ENCODE measurements at places on chromosomes 13 and 19. TPM values are rescaled to one million over a fixed set of nuclear protein-coding genes. Genes with fewer than 3 reads are reported as not detected.
A peak's percentile ranks its signal among the peaks of the same experiment; 100 is the strongest.

DNA sequence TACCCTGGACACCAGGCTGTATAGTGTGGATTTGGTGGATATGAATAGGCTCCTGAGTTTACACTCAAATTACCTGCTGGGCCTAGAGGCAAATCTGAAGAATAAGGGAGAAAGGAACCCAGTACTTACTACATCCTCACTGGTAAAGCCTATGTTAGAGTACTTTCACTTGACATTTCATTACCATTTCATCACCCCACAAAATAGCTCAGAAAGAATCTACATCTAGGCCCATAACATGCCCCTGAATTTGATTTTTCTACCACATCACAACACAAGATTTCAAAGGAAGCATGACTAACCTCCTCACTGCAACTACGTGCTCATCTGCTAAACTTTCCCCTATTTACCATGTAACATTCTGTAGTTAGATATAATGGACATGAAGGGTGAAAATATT lies 43.3 kb downstream of the VWA8 start:
- H3K27ac ChIP-seq, result no peak overlapping the region
- H3K4me3 ChIP-seq, result no peak overlapping the region
- no peak for DNase-seq
- no peaks in the 10 kb centered on the region for H3K36me3 ChIP-seq
- no peaks in the 10 kb centered on the region for H3K27me3 ChIP-seq

ZNF681 gene
- 2.7 TPM for total RNA-seq

DNA sequence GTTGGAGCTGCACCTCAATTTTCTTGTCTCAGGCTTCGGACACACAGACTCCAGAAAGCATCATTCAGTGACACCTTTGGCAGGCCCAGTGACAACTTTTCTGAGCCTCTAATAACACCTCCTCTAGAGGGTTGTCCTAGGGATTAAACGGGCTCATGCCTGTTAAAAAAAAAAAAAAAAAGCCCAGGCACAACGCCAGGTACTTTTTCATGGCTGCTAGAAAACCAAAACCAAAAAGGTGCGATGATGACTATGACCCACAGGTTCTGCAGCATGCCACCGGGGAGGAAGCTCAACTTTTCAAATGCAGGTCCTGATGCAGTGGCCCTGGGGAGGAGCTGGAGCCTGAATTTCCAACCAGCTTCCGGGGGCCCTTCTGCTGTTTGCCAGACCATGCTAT lies 184.2 kb downstream of the ABCC4 start:
- no peaks in the 10 kb centered on the region for H3K4me1 ChIP-seq
- H3K4me3 ChIP-seq, result no peak overlapping the region
- no peaks in the 10 kb centered on the region for H3K27me3 ChIP-seq
- no peak overlapping the region for H3K27ac ChIP-seq

BICRA gene
- 7.8 TPM for total RNA-seq

DCLK1 gene
- 0.04 TPM for total RNA-seq

ZNF567 gene
- total RNA-seq, result 4.5 TPM

DNA sequence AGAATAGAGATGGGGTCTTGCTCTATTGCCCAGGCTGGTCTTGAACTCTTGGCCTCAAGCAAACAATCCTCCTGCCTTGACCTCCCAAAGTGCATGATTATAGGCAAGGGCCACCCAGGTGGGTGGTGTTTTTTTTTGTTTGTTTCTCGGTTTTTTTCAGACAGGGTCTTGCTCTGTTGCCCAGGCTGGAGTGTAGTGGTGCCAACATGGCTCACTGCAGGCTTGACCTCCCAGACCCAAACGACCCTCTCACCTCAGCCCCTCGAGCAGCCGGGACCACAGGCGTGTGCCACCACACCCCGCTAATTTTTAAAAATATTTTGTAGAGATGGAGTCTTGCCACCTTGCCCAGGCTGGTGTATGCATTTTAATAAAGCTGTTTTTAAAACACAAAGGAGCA lies 14.9 kb downstream of the GRTP1 start:
- no peaks in the 10 kb centered on the region for H3K4me1 ChIP-seq
- no peak for DNase-seq
- H3K4me3 ChIP-seq, result no peak overlapping the region

KLK2 gene
- total RNA-seq, result not detected

RPS19 gene
- 1,651 TPM for total RNA-seq

TPTE2 gene
- total RNA-seq, result 0.24 TPM

DNA sequence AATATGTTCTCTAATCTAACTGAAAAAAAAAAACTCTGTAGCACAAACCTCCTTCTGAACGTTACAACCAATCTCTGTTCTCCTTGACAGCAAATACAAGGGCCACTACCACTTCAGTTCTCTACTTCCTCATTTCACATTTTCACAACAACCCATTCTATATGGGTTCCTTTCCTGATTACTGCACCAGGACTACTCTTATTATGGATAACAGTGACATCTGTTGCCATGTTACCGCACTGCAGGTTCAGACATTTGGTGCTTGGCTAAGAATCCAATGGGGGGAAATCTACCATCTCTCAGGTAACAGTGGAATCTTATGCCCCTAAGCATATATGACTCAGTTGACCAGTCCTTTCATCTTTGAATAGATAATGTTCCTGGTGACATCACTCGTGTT lies 11.6 kb upstream of the FPR3 start:
- no peaks in the 10 kb centered on the region for H3K4me1 ChIP-seq
- no peak overlapping the region for H3K27ac ChIP-seq
- no peaks in the 10 kb centered on the region for H3K27me3 ChIP-seq
- peak; percentile 58 for DNase-seq
- H3K4me3 ChIP-seq, result no peak overlapping the region
- no peaks in the 10 kb centered on the region for H3K36me3 ChIP-seq

- peak; percentile 28 for DNase-seq
- H3K4me3 ChIP-seq, result no peak overlapping the region
- no peaks in the 10 kb centered on the region for H3K4me1 ChIP-seq
- peaks cover 4% of the 10 kb centered on the region for H3K36me3 ChIP-seq
Measured at GRCh38 chr13:51435002-51435578, 17.7 kb downstream of the INTS6 start.

LPAR6 gene
- total RNA-seq, result 0.45 TPM

ZNF566 gene
- total RNA-seq, result 9.7 TPM

ZNF534 gene
- 1.5 TPM for total RNA-seq

DNA sequence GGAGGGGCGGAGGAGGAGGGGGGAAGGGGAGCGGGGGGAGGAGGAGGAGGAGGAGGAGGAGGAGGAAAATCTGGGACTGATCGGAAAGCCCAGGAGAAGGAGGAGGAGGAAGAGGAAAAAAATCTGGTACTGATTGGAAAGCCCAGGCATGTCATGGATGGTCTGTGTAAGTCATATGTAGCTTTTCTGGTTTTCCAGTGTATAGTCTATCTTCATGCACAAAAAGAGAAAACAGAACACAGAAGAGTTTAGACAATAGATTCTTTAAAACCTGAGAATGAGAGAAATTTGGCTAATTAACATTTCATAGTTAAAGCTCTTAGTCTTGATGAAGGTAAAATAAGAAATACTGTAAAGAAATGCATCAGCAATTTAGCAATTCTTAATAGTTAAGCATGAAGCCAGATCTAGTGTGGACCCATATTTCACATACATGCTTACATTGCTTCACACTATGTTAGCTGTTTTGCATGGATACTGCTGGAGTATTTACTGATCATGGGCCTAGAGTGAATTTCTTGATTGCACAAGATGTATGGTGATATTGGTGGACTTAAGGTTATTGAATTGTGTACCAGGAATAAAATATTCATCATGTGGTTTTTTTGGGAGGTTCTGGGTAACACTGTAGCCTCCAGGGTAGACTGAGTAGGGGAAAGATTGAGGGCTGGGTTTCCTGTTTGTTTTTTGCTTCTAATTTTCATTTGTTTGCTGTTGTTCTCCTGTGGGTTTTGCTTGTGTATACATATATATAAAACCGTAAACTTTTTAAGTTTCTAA lies 41.4 kb downstream of the SUCLA2 start:
- H3K27ac ChIP-seq, result no peak overlapping the region
- H3K36me3 ChIP-seq, result peaks cover 63% of the 10 kb centered on the region
- DNase-seq, result no peak
- no peak overlapping the region for H3K4me3 ChIP-seq
- H3K27me3 ChIP-seq, result no peaks in the 10 kb centered on the region
- H3K4me1 ChIP-seq, result no peaks in the 10 kb centered on the region

SELENOV gene
- total RNA-seq, result 2.0 TPM

DNA sequence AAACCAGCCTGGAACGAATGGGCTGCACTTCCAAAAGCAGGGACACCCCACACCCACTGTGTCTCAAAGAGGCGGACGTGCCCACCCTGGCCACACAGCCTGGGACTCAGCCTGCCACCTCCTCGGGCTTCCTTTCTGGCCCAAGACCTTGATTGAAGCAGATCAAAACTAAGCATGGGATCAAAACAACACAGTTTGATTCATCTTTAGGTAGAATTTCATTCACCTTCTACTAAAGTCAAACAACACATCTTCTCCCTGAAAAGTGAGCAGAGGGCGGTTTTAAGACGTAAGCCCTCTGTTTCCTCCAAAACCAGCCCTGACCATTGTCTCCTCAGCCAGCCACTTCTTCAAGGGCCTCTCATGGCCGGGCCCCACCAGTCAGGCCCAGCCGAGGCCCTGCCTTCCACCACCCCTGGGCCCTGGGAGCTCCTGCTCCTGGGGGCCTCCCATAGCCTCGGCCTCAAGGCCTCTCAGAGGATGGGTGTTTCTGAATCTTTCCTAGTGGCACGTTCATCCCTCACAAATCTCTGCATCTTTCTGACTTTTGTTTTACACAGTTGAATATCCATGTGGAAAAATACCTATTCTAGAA lies 6.3 kb upstream of the F10 start:
- H3K36me3 ChIP-seq, result no peaks in the 10 kb centered on the region
- H3K27me3 ChIP-seq, result peaks cover 95% of the 10 kb centered on the region
- H3K4me3 ChIP-seq, result no peak overlapping the region
- DNase-seq, result no peak

ZNF492 gene
- not detected for total RNA-seq

DNA sequence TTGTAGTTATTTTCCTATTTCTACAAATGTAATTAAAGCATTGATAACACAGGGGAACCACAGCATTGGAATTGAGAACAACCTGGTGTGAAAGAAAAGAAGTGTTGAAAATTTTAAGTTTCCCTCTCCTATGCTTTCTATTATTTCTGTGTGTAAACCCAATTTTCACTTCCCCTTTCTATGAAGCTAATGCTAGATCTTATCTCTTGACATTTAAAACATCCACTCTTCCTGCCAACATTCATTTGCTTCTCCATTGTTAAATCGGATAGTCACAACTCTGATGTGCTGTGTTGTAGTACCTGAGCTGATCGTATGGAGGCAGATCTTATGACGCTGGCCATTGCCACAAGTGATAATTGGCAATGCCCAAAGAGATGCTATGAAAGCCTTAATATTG lies 203.0 kb downstream of the ITGBL1 start:
- H3K27me3 ChIP-seq, result no peaks in the 10 kb centered on the region
- H3K36me3 ChIP-seq, result no peaks in the 10 kb centered on the region
- no peak overlapping the region for H3K4me3 ChIP-seq
- H3K27ac ChIP-seq, result no peak overlapping the region
- no peaks in the 10 kb centered on the region for H3K4me1 ChIP-seq

GRCh38 chr13:106593132-106593531 lies 25.2 kb upstream of the ARGLU1 start:
- no peaks in the 10 kb centered on the region for H3K27me3 ChIP-seq
- no peak overlapping the region for H3K27ac ChIP-seq
- DNase-seq, result no peak
- no peak overlapping the region for H3K4me3 ChIP-seq

DNA sequence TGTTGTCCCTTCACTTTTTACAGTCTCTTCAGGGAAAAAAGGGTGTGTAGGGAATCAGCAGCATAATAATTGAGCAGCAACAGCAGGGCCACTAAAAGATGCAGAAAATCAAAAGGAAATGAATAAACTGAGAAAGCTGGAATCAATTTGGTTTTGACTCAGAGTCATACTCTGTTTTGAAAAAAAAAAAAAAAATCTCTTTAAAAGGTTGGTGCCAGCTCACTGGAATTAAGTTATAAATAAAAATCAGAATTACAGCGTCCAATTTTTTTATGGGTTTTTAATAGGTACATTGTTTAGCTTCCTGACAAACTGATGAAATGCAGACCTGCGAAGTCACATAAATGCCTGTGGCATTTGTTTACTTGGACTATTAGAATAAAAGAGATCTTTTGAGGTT lies 231.9 kb downstream of the COG6 start:
- H3K27ac ChIP-seq, result no peak overlapping the region
- H3K4me3 ChIP-seq, result no peak overlapping the region
- no peak for DNase-seq
- H3K36me3 ChIP-seq, result no peaks in the 10 kb centered on the region
- peaks cover 7% of the 10 kb centered on the region for H3K4me1 ChIP-seq

GRCh38 chr19:58095328-58095727 lies 2.7 kb downstream of the ZSCAN18 start:
- H3K27me3 ChIP-seq, result no peaks in the 10 kb centered on the region
- H3K36me3 ChIP-seq, result no peaks in the 10 kb centered on the region
- no peak overlapping the region for H3K4me3 ChIP-seq
- H3K4me1 ChIP-seq, result no peaks in the 10 kb centered on the region
- H3K27ac ChIP-seq, result no peak overlapping the region

DNA sequence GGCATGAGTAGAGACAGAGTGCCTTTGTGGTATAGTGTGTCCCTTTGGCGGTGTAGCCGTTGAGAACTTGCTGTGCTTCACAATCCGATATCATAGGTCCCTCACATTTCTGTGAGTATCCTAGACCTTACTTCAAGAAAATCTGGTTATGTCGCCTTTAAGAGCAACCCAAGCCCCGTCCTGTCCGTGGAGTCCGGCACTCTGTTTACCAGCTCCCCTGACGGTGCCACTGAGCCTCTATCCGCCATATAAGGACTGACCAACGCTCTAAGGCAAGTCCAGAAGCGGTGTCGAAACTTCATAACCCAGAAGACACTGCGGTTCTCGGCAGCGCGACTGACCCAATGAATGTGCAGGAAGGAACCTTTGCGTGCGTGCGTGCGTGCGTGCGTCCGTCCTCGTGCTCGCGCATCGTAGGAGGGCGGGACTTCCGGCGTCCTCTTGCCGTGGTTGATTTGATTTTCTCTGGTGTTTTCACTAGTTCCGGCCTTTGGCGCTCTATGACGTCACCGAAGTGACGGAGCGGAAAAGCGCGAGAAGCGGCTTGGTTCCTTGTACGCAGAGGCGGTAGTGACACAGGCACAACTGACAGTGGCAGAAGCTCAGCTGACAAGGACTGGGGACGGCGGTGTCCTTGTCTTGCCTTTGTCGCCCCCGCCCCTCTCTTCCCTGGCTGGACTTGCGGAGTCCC lies at the start of the genes TRAPPC2B and ZNF547:
Gene TRAPPC2B, plus strand, starts transcription at position 555 of the 691 bp plus-strand sequence. CDS start 1,283 bp downstream, outside the sequence.
Gene ZNF547, plus strand, starts transcription at position 555 of the 691 bp plus-strand sequence. CDS start 5,005 bp downstream, outside the sequence.
- peaks cover 14% of the 10 kb centered on the region for H3K4me1 ChIP-seq
- H3K36me3 ChIP-seq, result peaks cover 6% of the 10 kb centered on the region
- DNase-seq, result peak; percentile 99
- peak within 1 kb of the TSS; percentile 97 for H3K27ac ChIP-seq

KLK4 gene
- not detected for total RNA-seq

GRCh38 chr13:110057052-110057451 lies 249.9 kb downstream of the COL4A1 start:
- no peaks in the 10 kb centered on the region for H3K36me3 ChIP-seq
- no peak overlapping the region for H3K4me3 ChIP-seq
- no peaks in the 10 kb centered on the region for H3K27me3 ChIP-seq
- no peaks in the 10 kb centered on the region for H3K4me1 ChIP-seq
- DNase-seq, result no peak

GRCh38 chr13:48144413-48145035 lies 49.6 kb upstream of the MED4 start:
- no peak overlapping the region for H3K27ac ChIP-seq
- no peak for DNase-seq
- H3K4me1 ChIP-seq, result no peaks in the 10 kb centered on the region
- H3K27me3 ChIP-seq, result no peaks in the 10 kb centered on the region
- no peaks in the 10 kb centered on the region for H3K36me3 ChIP-seq
